A549 treated with Hydrocortisone at 1 μM for 4 hours (cell line): ENCODE measurements at places on chromosomes 13 and 19. TPM values are rescaled to one million over a fixed set of nuclear protein-coding genes. Genes with fewer than 3 reads are reported as not detected.

The ASF1B gene
- total RNA-seq = 28.0 to 30.6 TPM (median 30.2 TPM) in 5 replicates

The CA11 gene
- total RNA-seq = 6.7 to 12.0 TPM (median 10.7 TPM) in 5 replicates

The JUNB gene
- total RNA-seq = 123 to 195 TPM (median 161 TPM) in 5 replicates

The RPL18 gene
- total RNA-seq = 3,143 to 3,491 TPM (median 3,212 TPM) in 5 replicates
